Neural crest cell (in vitro differentiated cells): ENCODE measurements at places on chromosomes 13 and 19. TPM values are rescaled to one million over a fixed set of nuclear protein-coding genes. Genes with fewer than 3 reads are reported as not detected.
A peak's percentile ranks its signal among the peaks of the same experiment; 100 is the strongest.

- peak; percentile 66 for DNase-seq
Measured at GRCh38 chr19:10510301-10510802, 6.9 kb downstream of the S1PR5 start.

GRCh38 chr19:14138576-14139265, 2.3 kb upstream of the ASF1B start:
- DNase-seq = no peak

Gene ZNF91
- total RNA-seq = 73.7 and 78.1 TPM in 2 replicates

Gene ZNF780B
- 27.3 and 28.5 TPM in 2 replicates for total RNA-seq

Gene TMEM147
- total RNA-seq = 95.1 and 105 TPM in 2 replicates

- no peak for DNase-seq
Measured at GRCh38 chr19:34332027-34332760, 32.8 kb upstream of the GPI start.

Gene FUT2
- total RNA-seq = not detected in 2 replicates

- no peak for DNase-seq
Measured at GRCh38 chr19:7869910-7870511, 4.2 kb downstream of the PRR36 start.

DNA sequence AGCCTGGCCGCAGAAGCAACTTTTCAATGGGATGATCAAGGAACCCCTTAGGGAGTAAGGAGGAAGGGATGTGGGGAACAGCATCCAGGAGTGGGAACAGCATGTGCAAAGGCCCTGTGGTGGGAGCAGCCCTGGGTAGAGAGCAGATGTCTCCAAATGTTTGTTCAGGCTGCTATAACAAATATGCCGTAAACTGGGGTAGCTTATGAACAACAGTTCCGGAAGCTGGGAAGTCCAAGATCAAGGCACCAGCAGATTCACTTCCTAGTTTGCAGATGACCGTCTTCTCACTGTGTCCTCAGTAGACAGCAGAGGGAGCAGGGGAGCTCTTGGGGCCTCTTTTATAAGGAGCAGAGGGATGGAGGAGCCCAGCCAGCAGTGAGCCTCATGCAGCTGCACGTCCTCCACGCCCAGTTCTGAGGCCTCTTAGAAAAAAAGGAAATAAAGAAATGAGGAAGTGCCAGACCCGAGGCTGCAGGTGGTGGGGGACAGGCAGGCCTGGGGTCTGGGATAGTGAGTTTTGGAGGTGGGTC, 4.2 kb upstream of the LRRC25 start:
- DNase-seq = no peak

- DNase-seq = no peak
Measured at GRCh38 chr13:111370147-111370546, 49.7 kb downstream of the TEX29 start.

- no peak for DNase-seq
Measured at GRCh38 chr13:33174931-33175330, 110.6 kb downstream of the STARD13 start.

GRCh38 chr19:6768236-6768785, 1.1 kb upstream of the SH2D3A start:
- DNase-seq = no peak

DNA sequence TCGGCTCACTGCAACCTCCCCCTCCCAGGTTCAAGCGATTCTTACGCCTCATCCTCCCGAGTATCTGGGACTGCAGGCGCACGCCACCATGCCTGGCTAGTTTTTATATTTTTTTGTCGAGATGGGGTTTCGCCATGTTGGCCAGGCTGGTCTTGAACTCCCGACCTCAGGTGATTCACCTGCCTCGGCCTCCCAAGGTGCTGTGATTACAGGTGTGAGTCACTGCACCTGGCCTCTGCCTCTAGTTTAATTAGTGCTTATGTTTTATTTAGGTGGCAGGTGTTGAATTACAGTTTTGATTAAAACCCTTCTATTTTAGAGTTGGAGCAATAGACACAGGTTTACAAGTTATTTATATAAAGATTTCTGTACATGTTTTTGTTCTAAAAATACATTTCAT, 42.8 kb downstream of the ATP11A start:
- DNase-seq = no peak

GRCh38 chr13:113401452-113402415, 37.8 kb upstream of the GRTP1 start:
- no peak for DNase-seq

GRCh38 chr19:23002690-23003422, at the start of gene ZNF728:
Gene ZNF728, minus strand, starts transcription at chr19:23003176. Its CDS starts 146 bp downstream, at chr19:23003030.
- no peak for DNase-seq

DNA sequence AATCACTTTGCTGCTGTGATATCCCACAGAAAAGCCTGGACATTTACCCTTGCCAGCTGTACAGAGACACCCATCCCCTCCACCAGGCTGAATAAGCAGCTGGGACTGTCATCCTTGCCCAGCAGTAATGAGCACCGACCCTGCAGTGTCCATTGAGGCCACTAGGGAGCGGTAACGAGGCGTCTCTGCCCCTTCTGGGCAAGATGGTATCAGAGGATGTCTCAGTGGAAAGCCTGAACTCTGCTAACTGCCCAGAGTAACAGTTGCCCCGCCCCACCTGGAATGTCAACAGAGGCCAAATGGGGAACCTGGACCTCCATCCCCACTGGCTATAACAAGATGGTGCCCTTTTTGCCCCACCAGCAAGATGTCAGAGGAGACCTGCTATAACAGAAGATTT, 22.8 kb upstream of the CEACAM20 start:
- DNase-seq = peak; percentile 62

DNA sequence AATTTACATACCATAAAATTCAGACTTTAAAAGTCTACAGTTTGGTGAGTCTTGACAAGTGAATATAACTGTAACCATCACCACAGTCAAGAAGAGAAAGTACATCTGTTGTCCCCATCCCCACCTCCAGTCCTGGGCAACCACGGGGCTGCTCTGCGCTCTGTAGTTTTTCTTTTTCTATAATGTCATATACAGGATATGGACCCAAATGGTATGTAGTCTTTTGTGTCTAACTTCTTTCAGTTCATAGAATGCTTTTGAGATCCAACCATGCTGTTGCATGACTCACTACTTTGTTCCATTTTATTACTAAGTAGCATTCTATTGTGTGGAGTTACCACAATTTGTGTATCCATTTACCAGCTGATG, 103.9 kb downstream of the DOCK9 start:
- no peak for DNase-seq

DNA sequence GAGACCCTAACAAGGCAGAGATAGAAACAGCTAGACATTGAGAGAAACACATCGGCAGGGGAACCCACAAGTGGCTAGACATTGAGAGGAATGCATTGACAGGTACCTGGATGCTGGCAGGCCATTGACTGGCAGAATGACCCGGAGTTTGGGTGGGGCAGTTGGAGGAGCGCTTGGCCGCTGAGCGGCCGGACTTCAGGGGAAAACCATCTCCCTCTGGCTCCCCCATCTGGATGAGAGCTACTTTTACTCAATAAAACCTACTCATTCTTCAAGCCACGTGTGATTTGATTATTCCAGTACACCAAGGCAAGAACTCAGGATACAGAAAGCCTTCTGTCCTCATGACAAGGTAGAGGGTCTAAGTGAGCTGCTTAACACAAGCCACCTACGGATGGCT, 473.4 kb downstream of the SLITRK5 start:
- no peak for DNase-seq

- no peak for DNase-seq
Measured at GRCh38 chr19:2064788-2065524, 13.9 kb upstream of the MKNK2 start.

Gene BRME1
- total RNA-seq = 15.0 and 15.1 TPM in 2 replicates

DNA sequence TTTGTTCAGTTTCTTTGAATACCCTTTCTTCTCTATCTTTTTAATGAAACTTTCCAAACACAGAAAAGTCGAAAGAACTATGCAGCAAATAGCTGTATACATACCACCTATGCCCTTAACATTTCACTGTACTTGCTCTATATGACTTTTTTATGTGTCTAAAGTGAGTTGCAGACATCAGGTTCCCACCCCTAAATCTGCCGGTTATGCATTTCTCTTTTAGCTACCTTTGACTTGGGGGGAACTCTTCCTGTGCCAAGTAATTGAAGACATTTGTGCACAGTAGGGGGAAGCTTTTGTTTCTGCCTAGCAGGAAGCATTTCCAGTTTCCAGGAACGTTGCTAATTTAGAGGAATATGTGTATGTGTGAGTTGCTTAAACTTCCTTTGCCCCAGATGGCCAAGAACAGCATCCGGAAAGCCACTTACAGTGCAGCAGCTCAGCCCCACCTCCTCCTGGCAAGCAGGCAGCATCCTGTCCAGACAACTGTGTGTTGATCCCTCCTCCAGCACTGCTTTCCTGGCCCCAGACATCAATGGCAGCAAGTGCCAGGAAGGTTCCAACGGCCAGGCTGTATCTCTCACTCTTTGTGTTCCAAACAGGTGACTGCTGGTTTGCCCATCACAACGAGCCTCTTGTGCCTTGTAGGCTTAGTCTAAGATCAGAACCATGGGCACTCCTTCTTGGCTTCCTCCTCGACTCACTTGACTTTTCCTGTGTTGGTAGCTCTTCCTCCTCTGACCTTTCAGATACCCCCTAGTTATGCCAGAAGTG, 14.7 kb upstream of the GRAMD1A start:
- DNase-seq = no peak

DNA sequence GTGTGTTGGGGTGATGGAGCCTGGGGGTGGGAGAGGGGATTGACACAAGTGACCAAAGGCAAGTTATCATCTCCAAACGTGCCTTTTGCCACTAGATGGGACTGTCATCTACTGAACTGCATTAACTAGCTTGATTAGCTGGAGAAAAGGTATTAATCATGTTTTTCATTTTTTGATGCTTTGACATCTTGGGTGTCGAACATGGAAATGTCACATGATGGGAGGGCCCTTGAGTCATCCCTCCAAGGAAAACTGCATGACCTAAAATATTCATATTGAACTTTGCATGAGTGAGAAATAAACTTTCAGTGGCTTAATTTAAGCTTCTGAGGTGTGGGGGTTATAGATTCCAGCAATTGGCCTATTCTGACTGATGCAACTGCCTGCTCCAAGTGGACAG, 73.3 kb downstream of the ALOX5AP start:
- no peak for DNase-seq

DNA sequence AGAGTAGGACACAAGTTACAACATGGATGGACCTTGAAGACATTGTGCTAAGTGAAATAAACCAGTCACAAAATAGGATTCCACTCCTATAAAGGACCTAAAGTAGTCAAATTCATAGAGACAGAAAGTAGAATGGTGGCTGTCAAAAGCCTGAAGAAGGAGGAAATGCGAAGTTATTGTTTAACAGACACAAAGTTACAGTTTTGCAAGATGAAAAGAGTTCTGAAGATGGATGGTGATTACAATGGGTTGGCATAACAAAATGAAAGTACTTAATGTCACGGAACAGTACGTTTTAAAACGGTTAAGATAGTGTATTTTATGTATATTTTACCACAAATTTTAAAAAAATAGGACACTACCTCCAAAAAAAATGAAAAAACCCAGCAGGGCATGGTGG, 34.8 kb downstream of the FOXO1 start:
- no peak for DNase-seq
